ENCODE measurements at places on chromosomes 5 and 9. TPM values are rescaled to one million over a fixed set of nuclear protein-coding genes. Genes with fewer than 3 reads are reported as not detected.

Gene SPAG8
- 6.4 TPM for total RNA-seq

Gene FAM221B
- total RNA-seq, result 0.26 TPM

Gene MATR3
- total RNA-seq, result 259 TPM

Gene SPRY4
- total RNA-seq, result 16.7 TPM

Gene C5orf52
- total RNA-seq, result not detected

Data from ureter (tissue), 1 donor.